Right kidney (tissue), 9 donors: ENCODE measurements at places on chromosomes 12 and 14.

GRCh38 chr14:66228267-66228970 lies 257.8 kb upstream of the CCDC196 start:
- DNase-seq, result no peak

- no peak for DNase-seq
These were observed 1087.4 kb upstream of the FLRT2 start for GRCh38 chr14:84442521-84442920.

GRCh38 chr14:35414365-35414764 lies 9.8 kb upstream of the NFKBIA start:
- no peak for DNase-seq

DNA sequence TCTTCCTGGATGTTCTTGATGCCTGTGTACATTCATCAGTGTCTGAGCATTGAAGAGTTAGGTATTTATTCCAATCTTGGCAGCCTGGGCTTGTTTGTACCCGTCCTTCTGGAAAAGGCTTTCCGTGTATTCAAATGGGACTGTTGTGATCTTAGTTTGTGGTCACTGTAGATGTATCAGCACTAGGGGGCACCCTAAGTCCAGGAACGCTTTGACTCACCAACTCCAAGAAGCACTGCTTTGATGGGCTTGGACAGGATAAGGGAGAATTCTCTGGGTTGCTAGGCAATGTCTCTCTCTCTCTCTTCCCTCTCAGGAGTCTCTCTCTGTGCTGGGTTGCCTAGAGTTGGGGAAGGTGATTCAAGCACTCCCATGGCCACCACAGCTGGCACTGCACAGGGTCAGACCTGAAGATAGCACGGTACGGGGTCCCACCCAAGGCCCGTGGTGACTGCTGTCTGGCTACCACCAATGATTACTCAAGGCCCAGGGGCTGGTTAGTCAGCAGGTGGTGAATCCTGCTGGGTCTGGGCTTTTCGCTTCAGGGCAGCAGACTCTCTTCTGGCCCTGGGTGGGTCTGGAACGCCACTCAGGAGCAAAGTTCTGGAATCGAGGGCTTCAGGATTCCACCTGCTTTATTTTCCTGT lies 211.1 kb upstream of the RGS6 start:
- no peak for DNase-seq

DNA sequence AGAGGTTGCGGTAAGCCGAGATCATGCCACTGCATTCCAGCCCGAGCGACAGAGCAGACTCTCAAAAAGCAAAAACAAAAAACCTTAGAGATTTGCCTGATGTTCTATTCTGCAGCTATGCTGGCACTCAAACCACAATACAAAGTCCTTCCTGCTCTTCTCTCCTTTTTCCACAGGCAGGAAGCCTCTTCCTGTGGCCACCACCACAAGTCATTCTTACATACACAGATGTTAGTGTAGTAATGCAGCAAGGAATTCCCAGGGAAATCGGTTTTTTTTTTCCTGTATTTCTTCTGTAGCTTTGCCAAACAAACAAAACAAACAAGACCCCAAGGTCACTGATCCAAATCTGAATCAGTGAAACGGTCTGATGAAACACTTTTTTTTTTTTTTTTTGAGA lies 104.3 kb downstream of the FIGNL2 start:
- DNase-seq, result no peak

DNA sequence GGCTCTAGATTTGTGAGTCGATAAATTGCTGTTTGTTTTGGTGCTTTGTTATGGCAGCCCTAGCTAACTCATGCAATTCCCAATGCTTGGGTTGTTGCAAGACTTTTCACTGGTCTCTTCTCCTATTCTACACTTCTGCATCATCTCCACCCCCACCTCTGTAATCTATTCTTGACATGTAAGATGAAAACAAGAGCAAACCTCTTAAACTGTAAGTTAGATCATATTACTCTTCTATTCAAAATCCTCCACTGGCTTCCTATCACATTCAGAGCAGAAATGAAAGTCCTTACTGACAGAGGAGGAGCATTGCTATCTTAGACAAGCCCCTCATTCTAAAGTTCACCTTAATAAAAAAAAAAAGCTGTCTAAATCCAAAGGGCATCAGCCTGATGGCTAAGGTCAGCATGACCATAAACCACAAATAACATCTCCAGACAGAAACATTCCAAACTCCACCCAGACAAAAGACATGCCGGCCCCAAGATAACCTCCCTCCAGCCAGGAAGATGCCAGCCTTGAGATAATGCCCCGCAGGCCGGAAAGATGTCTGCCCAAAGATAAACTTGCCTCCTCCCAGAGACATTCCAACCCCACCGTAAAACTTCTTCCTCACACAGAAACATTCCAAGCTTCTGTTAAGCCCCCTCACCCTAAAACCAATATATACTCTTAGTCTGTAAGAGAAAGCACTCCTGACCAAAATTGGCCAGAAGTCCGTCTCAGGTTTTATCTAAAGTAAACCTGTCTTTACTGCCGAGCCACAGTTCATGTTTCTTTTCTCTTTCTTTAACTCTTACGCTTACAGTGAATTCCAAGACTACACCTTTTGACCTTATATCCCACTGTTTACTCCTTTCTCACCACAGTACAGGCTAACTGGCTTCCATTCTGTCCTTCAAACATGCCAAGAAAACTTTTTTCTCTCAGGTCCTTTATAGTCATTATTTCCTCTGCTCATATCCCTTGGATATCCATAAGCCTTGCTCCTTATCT lies 308.9 kb downstream of the KCNH5 start:
- no peak for DNase-seq

DNA sequence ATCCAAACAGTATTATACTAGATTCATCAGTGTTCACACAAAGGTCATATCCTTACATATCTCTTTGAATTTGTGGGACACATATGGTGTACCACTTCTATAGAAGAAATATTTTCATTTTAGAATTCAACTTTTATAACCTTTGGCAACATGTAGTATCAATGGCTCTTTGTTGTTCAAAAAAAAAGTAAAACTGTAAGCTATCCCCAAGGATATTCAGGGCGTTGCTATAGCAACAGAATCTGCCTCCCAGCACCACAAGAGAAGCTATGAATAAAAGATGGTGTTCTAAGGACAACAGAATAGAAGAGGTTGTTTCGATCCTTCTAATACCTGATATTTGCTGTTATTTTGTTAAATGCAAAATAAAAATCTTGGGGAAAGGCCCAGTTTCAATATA lies 139.3 kb downstream of the BRMS1L start:
- no peak for DNase-seq

GRCh38 chr14:66939409-66939808 lies 249.8 kb upstream of the GARIN2 start:
- no peak for DNase-seq

- no peak for DNase-seq
These were observed 112.5 kb upstream of the GSC start for GRCh38 chr14:94882401-94882800.

DNA sequence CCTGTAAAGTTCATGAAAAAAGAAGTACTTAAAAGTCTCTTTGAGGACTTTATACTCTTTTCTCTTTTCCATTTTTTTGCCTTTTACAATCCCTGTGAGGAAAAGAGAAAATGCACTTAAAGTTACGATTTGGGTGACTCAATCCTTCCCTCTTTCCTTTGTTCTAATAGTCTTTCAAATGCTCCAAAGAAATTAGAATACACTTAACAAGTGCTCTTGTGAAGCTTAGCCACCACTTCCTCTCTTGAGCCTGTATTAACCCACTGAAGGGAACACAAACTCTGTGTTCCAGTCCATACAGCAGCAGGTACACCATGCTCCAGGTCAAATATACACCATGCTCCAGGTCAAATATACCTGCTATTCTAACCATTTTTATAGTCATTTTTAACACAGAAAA lies 581.1 kb upstream of the MGAT4C start:
- DNase-seq, result no peak

DNA sequence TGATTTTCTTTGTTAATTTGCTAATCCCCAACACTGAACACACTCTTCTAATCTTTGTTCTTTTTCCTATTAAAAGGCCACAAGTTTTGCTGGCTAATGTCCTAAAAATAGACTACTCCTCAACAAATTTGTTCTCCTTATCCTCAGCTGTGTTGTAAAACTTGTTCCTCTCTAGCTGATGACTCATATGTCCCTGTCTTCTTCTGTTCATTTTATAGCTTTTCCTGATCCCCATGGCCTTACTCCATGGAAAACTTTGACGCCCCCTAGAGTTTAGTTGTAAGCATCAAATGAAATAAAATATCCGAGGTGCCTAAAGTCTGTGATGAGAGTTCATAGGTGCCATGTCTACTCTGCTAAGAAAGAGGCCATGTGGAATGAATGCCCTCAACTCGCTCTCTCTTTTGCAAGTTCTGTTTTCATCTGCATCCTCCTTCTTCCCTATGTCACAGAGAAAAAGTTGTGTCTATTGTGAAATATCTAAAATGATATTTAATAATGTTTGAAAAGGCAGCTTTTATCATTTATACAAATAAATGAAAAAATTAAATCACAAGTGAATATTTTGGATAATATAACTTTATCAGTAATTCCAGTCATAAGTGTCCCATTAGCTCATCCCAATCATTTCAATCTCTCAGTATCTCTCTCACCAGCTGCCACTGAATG lies 237.9 kb downstream of the IPO8 start:
- no peak for DNase-seq

DNA sequence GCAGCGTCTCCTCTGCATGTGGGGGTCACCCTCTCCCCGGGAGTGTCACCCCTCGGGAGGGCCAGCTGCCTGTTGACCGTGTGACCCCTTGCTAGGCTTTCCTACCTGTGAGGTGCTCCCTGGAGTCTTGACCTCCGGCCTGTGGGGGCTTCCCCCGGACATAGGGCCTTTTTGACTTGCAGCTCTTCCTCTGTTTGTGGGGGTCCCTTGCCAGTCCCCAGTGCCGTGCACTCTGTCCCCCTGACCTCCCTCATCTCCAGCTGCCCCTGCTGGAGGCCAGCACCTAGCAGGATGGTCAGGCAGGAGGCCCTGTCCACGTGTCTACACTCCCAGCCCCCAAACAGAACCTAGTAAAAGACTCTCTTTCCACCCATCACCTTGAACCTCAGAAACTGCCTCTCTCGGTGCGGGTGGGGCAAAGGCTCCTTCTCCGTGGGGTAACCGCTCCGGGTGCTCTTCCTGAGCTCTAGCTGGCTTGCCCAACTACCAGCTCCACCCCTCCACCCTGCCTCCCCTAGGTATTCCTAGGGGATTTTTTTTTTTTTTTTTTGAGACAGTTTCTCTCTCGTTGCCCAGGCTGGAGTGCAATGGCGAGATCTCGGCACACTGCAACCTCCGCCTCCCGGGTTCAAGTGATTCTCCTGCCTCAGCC lies 810 bp downstream of the AACS start:
- DNase-seq, result no peak

- DNase-seq, result no peak
These were observed 45.1 kb upstream of the C12orf75 start for GRCh38 chr12:105285378-105285777.

GRCh38 chr14:75165586-75166391 lies 10.6 kb downstream of the TMED10 start:
- no peak for DNase-seq

GRCh38 chr12:72203764-72204335 lies 68.3 kb upstream of the TRHDE start:
- no peak for DNase-seq

DNA sequence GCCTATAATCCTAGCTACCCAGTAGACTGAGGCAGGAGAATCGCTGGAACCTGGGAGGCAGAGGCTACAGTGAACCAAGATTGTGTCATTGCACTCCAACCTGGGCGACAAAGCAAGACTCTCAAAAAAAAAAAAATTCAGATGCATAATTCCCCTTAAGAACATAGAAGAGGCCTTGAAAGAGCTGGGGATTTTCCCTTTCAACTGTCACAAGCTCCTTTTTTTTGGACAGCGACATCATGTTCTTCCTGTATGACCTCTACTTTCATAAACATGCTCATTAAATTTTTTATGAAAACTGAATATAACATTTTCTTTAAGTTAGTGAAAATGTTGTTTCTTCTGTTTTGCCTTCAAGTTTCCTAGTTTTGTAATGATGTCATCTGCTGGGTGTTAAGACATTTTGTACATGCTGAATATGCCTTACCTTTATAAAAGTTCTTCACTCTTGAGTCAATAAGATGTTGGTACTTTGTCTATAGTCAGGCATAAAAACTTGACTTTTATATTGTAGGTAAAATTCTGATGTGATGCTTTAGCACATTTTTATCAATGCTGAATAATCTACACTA lies 76.0 kb downstream of the PTHLH start:
- DNase-seq, result no peak

DNA sequence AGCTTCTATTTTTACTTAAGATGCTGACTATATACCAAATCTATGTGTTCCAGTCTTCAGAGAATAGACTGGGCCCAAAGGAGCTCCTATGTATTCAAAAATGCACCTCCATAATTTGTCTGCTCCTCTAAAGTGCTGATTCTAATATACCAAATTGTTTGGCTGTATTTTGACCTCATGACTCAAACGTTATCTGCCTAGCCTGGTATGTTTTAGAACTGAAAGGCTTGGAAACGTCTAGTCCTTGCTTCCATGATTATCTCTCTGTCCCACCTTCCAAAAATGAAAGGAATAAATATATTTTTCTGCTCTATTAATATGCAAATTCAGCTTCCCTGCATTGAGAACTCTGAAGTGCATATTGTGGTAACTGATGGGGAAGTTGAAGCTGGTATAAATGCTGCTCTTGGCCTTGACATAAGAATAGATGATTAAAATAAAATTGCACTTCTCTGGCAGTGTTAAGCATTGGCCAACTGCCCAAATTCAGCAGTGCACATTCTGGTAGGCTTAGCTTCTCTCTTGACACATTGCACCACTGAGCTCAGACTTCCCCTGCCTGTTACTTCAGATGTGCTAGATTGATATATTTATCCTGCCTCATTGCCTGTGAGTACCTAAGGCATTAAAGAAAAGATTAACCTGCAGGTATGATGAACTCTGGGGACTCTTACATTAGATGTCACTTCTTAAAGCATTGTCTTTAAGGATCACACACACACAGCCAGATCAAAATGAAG lies 882.3 kb downstream of the RPS29 start:
- no peak for DNase-seq

DNA sequence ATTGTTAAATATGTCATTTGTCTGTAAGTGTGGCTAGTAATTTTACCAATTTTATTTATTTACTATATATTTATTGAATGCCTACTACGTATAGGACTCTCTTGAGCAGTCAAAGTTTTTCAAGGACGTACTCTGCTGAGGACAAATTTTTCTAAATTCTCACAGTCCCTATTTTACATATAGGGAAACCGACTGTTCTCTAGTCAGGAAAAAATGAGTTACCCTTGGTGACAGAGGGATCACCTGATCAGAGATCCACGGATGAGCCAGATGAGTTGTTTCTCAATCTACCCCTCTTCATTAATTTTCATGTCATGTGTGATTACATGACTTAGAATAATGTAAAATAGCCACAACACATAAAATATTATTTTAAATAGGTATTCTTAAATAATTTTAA lies 96.2 kb upstream of the SLC38A2 start:
- DNase-seq, result no peak
